CD4-positive, alpha-beta T cell treated with Interleukin-6 at 100 ng/mL for 8 hours (primary cell): ENCODE measurements at places on chromosomes 1 and 21.

DNA sequence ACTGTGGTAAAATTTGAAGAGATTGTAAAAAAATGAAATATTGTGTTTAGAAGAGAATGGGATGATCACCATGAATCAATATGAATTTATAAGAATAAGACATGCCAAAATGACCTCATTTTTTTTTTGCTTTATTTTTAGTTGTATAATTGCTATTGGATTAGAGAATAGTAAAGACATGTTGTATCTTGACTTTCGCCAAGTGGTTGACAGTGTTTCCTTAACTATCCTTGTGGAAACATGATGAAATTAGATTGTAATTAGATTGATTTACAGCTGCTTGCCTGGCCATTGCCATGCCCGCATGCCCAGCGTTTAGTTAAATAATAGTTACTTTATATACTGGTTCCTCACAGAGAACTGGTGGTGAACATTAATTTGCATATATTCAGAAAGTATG, 154.9 kb downstream of the MAGI3 start:
- no peak for DNase-seq

DNA sequence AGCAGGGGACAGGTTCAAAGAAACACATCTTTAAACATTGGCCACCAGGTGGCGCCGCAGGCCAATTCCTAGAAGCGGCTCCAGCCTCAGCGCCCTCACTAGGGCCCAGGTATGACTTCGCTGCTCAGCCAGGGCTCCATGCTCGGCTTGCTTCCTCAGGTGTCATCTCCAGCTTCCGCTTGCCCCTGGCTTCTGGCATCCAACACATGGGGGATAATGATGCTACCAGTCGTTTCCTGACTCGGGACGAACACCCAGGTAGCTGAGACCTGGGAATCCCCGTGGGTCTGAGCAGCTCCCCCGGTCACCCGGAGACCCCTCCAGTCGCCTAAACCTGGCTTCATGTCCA, 8.5 kb upstream of the MEX3A start:
- DNase-seq, result peak; percentile 87

- DNase-seq, result no peak
Observed at GRCh38 chr1:164914208-164914607, 355.2 kb downstream of the PBX1 start.

GRCh38 chr1:218281285-218281684, 3.8 kb upstream of the RRP15 start:
- DNase-seq, result no peak

GRCh38 chr1:57881639-57882038, 457.8 kb upstream of the DAB1 start:
- DNase-seq, result no peak

GRCh38 chr1:36835017-36835695, 199.2 kb downstream of the GRIK3 start:
- DNase-seq, result no peak

- no peak for DNase-seq
Observed at GRCh38 chr1:219281831-219282230, 108.2 kb downstream of the LYPLAL1 start.

DNA sequence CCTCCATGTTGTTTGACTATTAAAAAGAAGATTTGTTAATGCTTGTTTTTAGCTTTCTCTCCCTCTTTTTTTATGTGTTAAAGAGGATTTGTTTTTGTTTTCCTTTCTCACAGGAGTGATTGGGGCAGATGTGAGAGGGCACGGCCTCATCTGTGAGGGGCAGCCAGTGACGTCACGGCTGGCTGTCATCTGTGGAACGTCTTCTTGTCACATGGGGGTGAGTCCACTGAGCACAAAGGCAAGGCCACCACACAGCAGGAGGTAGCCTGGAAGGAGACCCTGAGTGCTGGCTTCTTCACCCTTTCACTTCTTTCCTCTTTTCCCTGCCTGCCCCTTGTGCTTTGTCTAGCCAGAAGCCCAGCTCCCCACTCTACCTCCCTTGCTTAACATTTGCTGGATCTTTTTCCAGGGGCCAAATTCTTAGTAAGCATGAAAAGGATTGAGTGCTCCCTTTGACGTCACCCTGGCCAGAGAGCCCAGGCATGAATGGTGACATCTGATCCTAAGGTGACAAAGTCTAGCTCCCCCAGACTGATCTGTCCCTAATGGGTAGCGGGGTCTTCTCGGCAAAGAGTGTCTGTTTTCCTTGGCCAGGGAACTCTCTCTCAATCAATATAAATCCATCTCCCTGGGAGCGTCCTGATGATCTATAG, 257.2 kb downstream of the FGGY start:
- DNase-seq, result no peak
